ENCODE measurements at places on chromosomes 11 and 22. TPM values are rescaled to one million over a fixed set of nuclear protein-coding genes. Genes with fewer than 3 reads are reported as not detected.

DNA sequence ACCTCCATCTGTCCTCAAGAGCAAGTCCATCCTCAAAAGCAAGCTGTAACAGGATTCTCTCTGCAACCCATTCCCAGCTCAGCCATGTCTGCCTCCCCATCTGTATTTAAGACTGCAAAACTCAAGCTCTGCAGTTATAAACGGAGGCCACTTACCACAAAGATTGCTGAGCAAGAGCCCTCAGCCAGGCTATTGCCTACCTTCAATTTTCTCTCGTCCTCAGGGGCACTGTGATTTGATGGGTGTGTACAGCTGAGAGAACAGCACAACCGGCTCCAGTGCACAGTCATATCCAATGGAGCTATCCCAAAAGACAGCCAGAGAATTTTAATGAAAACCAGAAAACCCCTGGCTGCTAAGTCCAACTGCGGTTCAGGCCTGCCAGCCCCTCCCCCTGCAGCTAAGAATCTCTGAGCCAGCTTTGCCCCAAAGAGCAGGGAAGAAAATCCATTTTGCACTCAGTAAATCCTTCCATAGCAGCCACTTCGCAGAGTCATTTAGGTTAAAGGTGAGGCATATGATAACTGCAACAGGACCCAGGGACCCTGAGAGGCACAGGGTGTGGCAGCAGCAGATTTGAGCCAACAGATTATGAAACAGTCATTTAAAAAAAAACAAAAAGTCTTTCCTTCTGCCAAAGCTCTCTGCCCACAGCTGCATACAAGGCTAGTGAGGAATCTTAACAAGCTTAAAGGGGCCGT, 37.6 kb downstream of the RAB30 start:
- H3K4me1 ChIP-seq: peaks cover 5% of the 10 kb centered on the region
- no peaks in the 10 kb centered on the region for H3K27me3 ChIP-seq
- H3K4me3 ChIP-seq: no peak overlapping the region
- no peak overlapping the region for H3K27ac ChIP-seq
- no peak for DNase-seq

GRCh38 chr22:50261615-50262459, at the start of gene MAPK12:
Gene MAPK12, minus strand, starts transcription at chr22:50261683. Its CDS starts 174 bp downstream, at chr22:50261509.
- no peaks in the 10 kb centered on the region for H3K36me3 ChIP-seq
- H3K4me3 ChIP-seq: no peak within 1 kb of the TSS
- H3K27me3 ChIP-seq: no peaks in the 10 kb centered on the region
- DNase-seq: no peak

DNA sequence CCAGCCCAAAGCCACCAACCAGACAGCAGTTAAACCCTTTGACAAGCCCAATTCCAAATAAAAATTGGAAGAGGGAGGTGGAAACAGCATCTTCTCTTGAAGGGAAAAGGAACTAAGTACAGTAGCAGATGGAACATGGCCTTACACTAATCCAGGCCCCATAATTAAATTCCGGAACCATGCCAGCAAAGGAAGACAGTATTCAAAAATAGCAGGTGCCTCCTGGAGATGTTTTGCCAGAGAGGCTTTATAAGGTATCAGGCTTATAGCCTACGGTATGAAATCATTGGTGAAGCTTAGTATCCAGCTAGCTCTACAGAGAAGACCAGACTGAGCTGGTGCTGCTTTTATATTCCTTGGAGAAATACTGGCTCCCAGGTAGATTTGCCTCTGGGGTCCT, 344.1 kb upstream of the API5 start:
- H3K36me3 ChIP-seq: no peaks in the 10 kb centered on the region
- no peak for DNase-seq
- no peaks in the 10 kb centered on the region for H3K4me1 ChIP-seq
- no peak overlapping the region for H3K27ac ChIP-seq
- H3K4me3 ChIP-seq: no peak overlapping the region
- H3K27me3 ChIP-seq: no peaks in the 10 kb centered on the region

GRCh38 chr11:99069856-99070444, 49.2 kb downstream of the CNTN5 start:
- H3K36me3 ChIP-seq: no peaks in the 10 kb centered on the region
- no peaks in the 10 kb centered on the region for H3K4me1 ChIP-seq
- H3K27me3 ChIP-seq: no peaks in the 10 kb centered on the region
- no peak overlapping the region for H3K4me3 ChIP-seq
- no peak for DNase-seq

OR51B4 gene
- not detected for total RNA-seq

GRCh38 chr22:31144223-31144622, 3.9 kb upstream of the PLA2G3 start:
- H3K27me3 ChIP-seq: peaks cover 5% of the 10 kb centered on the region
- H3K4me3 ChIP-seq: no peak overlapping the region
- no peak for DNase-seq
- H3K36me3 ChIP-seq: no peaks in the 10 kb centered on the region
- no peaks in the 10 kb centered on the region for H3K4me1 ChIP-seq

PEX26 gene
- total RNA-seq: 35.4 TPM

GAL3ST1 gene
- 0.44 TPM for total RNA-seq

OR4D5 gene
- total RNA-seq: not detected

DNA sequence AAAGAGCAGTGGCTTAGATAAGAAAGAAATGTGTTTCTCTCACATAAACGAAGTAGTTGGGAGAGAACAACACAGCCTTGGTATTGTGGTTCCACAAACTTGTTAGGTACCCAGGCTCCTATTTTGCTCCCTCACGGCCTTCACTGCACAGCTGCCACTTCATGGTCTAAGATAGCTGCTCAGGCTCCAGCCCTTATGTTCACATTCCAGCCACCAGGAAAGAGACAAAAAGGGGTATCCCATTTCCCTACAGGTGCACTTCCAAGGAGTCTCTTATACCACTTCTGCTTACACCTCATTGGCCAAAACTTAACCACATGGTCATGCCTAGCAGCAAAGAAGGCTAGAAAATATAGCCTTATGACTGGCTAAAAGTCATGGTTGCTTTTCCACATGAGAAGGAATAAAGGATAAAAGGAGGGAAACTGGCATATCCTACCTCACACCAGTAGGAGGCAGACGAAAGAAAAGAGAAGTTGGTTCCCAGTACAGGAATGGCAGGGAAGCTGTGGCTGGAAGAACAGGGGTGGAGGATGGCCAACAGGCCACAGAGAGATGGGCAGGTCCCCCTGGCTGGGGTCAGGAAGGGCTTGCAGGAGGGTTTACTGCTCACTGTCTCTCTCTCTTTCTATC, 5.4 kb upstream of the HDHD5 start:
- no peaks in the 10 kb centered on the region for H3K27me3 ChIP-seq
- H3K27ac ChIP-seq: no peak overlapping the region
- no peaks in the 10 kb centered on the region for H3K36me3 ChIP-seq
- no peak for DNase-seq

DNA sequence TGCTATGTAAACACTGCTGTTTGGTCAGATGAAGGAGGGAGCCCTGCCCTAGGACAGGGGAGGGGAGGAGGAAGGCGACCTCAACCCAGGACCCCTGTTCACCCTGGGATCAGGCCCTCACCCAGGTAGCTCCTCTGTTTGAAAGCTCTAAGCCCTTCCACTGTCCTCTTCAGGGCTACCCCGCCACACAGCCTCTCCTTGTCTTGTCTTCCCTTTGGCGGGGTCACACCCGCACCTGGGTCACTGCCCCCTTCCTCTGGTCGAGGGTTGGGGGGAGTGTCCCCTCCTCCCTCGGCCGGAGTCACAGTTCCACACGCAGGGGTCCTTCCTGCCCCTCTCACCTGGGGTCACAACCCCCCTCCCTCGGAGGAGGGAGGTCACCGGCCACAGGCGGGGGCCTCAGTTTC, 463 bp upstream of the PTPMT1 start:
- no peaks in the 10 kb centered on the region for H3K27me3 ChIP-seq
- peak overlapping the region; percentile 53 for H3K4me3 ChIP-seq
- H3K4me1 ChIP-seq: peaks cover 20% of the 10 kb centered on the region
- DNase-seq: no peak
- peak overlapping the region; percentile 63 for H3K27ac ChIP-seq

DNA sequence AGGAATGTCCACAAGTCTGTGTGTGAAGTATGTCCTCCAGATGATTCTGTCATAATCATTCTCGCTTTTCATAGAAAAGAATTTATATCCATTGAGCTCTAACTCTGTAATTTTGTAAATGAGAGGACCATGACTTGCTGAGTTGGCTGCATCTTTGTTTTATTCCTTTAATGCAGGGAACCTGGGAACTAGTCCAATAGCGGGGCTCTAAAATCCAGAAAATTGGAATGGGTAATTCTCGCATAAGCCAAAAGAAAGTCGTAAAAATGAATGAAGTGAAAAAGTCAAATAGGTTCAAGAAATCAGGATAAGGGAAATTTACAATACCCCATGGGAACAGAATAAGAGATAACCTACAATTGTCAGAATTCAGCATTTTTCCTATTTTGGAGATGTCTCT, 232.5 kb downstream of the RAB38 start:
- no peak overlapping the region for H3K4me3 ChIP-seq
- H3K27ac ChIP-seq: no peak overlapping the region

DNA sequence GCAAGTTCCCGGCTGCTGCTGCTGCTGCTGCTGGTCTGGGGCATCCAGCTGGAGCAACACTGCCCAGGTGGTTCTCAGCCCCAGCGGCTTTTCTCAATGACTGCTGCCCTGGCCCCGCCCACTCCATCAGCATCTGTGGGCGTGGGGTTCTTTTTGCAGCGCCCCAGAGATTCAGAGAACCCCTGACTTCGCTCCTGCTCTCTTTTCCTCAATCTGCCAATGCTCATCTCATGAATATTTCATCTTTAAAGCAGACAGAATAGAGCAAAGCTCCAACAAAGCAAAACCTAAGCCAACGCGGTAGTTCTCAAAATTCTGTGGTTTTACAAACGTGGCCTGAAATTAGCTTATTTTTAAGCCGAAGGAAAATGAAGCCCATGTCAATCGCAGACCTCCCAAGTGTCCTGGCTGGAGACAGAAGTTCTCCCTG, 363.6 kb downstream of the CTTN start:
- H3K27ac ChIP-seq: no peak overlapping the region
- H3K36me3 ChIP-seq: no peaks in the 10 kb centered on the region
- DNase-seq: no peak
